D721Med (cell line): ENCODE measurements at places on chromosomes 7 and 10.

GRCh38 chr10:80163741-80164341 is 31.3 kb downstream of the PLAC9 start:
- DNase-seq = no peak

GRCh38 chr7:24899905-24900304 is 80.1 kb downstream of the OSBPL3 start:
- no peak for DNase-seq

DNA sequence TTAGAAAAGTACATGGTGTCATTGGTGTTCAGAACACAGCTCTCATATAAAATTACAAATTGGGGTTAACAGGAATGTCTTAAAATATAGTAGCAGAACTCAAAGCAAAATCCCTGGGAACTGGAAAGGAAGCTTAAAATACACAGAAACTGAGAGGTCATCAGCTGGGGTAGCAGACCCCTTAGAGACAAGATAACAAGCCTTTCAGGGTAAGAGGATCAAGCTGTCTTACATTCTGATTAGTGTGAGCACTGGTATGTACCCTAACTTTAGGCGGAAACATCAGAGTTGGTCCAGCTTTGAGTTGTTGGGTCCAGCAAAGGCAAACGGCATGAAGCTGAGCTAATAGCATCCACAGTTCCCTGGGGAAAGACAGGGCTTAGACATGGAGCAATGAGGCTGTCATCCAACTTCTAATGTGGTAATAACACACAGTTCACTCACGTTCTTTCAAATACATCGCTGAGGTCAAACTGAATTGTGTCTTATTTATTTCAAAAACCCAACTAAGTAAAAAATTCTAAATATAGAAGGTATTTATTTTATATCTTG is 32.6 kb downstream of the ARHGAP21 start:
- no peak for DNase-seq

DNA sequence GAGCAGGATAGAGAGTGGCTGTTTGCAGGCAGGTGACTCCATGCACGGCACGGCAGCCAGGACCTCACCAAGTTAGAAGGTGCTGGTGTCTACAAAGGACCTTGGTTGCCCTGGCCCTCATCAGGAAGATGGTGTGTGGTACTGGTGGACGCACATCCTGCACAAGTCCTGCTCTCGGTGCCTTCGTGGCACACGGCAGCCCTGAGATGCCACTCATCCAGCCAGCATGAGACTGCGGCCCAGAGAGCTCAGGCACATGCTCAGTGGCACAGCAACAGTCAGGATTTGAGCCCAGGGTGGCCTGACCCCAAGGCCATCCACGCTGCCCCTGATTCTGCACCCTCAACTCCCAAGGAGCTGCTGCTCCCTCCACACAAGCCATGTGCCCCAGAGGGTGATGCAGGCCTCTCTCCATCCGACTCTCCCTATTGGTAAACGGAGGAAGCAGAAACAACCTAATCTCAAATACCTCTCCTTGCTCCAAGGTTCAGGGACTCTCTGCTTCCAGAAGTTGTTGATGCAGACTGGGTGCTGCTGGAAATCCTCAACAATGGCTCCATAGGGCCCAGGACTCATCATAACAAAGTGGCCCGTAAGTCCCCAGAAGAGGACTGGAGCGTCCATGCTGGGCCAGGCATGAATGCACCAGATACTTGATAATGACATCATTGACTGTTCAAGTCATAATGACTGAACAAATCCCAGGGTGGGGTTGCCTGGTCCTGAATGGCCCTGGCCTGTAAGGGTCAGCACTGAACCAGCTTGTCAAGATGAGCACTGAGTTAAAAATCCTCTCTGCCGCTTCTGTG is 93.6 kb downstream of the ARHGAP22 start:
- no peak for DNase-seq

GRCh38 chr10:78025685-78026364 is 3.5 kb downstream of the POLR3A start:
- DNase-seq = no peak
